Renal pelvis (tissue), 12 donors: ENCODE measurements at places on chromosomes 11 and 22. TPM values are rescaled to one million over a fixed set of nuclear protein-coding genes. Genes with fewer than 3 reads are reported as not detected.

DNA sequence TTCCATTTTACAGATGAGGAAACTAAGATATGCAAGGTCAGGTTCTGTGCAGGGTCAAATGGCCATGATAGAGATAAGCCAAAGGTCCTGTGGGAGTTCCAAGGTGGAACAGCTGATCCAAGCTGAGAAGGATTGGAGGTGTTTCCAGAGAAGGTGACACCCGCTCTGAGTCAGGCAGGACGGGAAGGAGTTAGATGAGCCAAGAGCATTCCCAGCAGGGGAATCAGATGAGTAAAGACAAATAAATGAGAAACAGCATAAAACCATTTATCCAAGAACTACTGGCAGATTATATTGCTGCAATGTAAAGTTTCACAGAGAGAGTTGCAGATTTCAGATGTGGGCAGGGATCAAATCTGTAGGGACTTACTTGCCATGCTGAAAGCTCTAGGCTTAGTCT, 18.9 kb upstream of the HEPHL1 start:
- DNase-seq = no peak

The KIF18A gene
- polyA plus RNA-seq = 10.3 TPM

GRCh38 chr22:30038219-30038618, 42.0 kb upstream of the HORMAD2 start:
- DNase-seq = no peak

The SMTN gene
- 42.3 TPM for polyA plus RNA-seq

- no peak for DNase-seq
These were observed 69.0 kb downstream of the EFCAB6 start for GRCh38 chr22:43743131-43743530.

- no peak for DNase-seq
These were observed 7.1 kb upstream of the FLI1 start for GRCh38 chr11:128686745-128687177.

DNA sequence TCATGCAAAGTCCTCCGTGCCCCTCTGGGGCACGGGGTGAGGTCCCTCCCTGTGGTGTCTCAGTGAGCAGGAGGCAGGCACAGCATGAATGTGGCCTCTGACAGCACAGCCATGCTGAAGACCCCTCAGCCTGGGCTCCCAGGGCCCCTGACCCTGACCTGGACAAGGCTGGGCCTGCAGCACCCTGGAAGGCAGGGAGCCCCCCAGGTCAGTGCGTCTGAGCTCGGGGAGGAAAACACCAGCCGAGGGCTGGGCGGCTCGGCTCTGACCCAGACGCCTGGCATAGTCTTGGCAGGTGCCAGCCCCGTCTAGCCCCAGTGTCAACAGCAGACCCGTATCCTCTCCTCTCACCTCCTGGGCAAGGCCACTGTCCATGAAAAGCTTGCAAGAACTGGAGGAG, 1276.6 kb downstream of the BRD1 start:
- no peak for DNase-seq

The CARD16 gene
- polyA plus RNA-seq = 2.2 TPM

The PHOX2A gene
- not detected for polyA plus RNA-seq

- no peak for DNase-seq
These were observed 57.5 kb downstream of the PTPRJ start for GRCh38 chr11:48037709-48038468.

DNA sequence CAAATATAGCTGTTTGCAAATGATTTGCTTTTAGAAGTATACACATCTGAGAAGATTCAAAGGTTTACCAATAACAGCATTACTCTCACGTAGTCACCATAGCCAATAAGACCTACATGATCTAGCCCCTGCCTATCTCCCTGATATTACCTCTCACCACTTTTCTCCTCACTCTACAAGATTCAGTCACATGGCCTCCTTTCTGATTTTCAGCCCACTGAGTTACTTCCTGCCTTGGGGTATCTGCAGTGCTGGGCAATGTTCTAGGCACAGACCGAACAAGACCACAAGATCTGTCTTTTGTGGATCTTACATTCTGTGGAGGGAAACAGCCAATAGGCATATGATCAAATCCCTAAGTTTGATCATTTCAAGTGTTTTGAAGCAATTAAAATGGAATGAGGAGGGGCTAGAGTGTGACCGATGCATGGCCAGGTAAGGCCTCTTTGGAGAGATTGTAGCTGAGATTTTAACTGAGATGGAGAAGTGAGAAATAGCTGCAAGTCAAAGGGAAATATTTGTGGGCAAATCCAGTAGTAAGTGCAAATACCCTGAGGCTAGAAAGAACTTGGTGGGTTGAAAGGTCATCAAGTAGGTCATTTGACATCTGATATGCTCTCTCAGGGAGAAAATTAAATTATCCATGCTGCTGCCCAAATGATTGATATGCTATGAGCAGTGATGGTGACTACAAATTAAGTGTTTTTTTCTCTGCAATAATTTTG, 43.1 kb downstream of the ARL14EP start:
- DNase-seq = no peak

The FOSL1 gene
- not detected for polyA plus RNA-seq

The NXPE1 gene
- 0.04 TPM for polyA plus RNA-seq

- DNase-seq = no peak
These were observed 15.6 kb upstream of the UCP3 start for GRCh38 chr11:74024261-74025029.

DNA sequence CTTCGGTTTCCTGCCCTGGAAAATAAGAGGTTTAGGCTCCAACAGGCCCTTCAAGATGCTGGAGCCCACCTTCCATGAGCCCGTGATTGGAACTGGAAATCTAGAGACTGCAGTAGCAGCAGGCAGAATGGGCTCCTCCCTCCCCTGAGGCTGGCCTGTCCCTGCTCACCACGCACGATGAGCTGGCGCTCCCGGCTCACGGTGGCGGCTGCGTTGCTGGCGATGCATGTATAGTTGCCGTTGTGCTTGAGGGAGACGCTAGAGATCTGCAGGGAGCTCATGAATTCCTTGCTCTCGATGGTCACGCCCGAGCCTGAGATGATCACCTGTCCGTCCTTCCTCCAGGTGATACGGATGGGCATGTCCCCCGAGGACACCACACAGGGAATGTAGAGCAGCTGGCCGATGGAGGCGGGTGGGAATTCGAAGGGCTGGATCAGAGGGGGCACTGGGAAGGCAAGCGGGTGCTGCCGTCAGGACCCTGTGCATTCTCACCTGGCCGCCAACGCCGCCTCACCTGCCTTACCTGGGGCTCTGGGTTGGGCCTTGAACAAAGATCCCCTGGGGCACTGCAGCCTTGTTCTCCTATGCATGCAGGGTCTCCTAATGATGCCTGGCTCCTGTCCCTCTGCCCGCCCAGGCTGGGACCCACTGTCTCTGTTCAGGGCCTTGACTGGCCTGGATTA, 177.8 kb downstream of the CEP164 start:
- no peak for DNase-seq

DNA sequence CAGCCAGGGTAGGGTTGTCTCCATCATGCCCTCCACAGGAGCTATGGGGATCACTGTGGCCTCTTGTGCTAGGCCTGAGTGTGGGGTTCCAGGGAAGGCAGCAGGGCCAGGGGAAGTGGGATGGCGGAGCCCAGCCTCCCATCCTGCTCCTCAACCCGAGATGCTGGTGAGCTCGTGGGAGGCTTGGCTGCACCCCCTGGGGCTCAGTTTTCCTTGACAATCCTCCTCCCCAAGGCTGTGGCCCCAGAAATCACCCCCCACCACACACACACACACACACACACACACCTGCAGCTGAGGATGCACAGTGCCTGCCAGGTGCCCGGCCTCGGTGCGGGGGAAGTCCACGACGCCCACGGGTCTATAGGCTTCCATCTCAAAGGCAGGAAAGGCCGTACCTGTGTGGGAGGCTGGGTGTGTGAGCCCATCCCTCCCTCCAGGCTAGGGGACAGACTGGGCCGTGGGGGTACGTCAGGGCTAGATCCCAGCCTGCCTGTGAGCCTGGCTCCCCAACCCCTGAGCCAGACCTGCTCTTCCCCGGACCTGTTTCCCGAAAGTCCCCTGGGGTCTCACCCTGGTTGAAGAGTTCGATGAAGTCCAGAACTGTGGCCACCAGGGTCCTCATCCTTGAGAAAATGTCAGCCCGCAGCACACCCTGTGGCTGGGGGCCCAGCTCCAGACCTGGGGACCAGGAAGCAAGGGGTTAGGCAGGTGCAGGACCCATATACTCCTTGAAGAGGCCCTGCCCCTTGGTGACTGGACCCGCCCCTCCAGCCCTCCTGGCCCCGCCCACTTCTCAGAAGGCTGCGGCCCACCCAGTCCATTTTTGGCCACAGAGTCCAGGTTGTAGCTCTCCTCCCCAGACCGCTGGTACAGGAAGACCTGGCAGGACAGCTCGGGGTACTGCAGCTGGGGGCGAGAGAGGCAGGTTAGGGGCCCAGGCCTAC, 5.2 kb upstream of the TBX10 start:
- no peak for DNase-seq

GRCh38 chr11:7525424-7525823, 11.6 kb downstream of the PPFIBP2 start:
- no peak for DNase-seq

The BCO2 gene
- polyA plus RNA-seq = 7.0 TPM

GRCh38 chr11:100706179-100706578, 19.1 kb downstream of the ARHGAP42 start:
- no peak for DNase-seq

- no peak for DNase-seq
These were observed 189.2 kb downstream of the CSNK2A3 start for GRCh38 chr11:11163669-11164333.

The KDELR3 gene
- 8.5 TPM for polyA plus RNA-seq

- DNase-seq = no peak
These were observed 12.7 kb downstream of the MYO18B start for GRCh38 chr22:25754527-25755202.

- DNase-seq = no peak
These were observed 191.8 kb downstream of the BLID start for GRCh38 chr11:121924191-121924590.

- DNase-seq = no peak
These were observed 29.6 kb downstream of the CAT start for GRCh38 chr11:34468209-34468841.

The C22orf42 gene
- polyA plus RNA-seq = not detected

GRCh38 chr22:47375621-47376321, 613.3 kb downstream of the TBC1D22A start:
- no peak for DNase-seq

DNA sequence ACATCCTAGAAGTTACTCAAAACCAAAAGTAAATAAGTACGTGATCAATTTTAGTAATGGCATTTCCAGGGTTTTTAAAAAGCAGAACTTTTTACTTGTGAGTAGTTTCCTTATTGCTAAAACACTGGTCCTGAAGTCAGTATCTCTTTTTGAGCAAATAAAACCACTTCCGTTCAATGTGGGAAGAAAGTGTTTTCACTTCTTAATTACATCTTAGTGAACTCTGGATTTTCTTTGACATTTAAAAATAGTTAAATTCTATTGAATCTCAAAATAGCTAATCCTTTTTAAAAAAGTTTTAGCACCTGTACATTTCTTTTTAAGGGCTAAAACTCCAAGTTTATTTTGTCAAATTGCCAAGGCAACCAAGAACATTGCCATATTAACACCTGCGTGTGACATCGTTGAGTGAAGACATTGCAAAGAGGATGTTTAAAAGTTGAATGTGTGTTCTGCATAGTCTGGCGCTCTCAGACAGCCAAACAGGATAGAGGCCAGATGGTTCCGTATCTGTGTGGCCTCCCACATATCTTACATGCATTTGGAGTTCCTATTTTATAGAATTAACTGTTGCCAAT, 17.2 kb upstream of the OR5B21 start:
- DNase-seq = no peak

The IGSF22 gene
- polyA plus RNA-seq = 3.1 TPM

The HBG2 gene
- 2,022 TPM for polyA plus RNA-seq

The RIBC2 gene
- 7.0 TPM for polyA plus RNA-seq

The UQCC3 gene
- polyA plus RNA-seq = 10.4 TPM

The DLG2 gene
- 16.6 TPM for polyA plus RNA-seq

DNA sequence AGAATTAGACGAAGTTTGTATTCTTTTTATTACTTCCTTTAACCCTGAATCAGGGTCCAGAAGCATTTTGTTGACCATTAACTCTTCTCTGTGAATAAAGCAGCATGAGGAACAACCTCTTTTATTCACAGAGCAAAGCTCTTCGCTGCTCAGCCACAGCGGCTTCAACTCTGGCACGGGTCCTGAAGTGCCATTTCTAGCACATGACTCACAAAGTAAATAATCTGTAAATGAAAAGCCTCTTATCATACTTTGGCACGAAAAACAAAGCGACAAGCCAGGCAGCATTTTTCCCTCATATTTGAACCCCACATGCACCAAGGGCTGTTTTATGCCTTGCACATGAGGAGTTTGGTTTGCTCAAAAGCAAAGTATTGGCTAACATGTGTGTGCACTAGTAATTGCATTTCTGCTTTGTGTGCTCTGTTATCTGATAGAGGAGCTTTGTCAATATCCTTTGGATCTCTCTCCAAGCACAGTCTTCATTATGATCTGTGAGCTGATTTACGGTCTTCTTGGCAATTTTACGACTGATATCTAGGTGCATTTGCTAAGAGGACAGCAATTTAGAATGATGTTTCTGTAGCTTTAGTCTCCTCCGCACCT, 33.0 kb upstream of the APOBEC3A start:
- DNase-seq = peak; percentile 64

The HORMAD2 gene
- not detected for polyA plus RNA-seq

- DNase-seq = no peak
These were observed 6.2 kb upstream of the LRFN4 start for GRCh38 chr11:66850588-66851238.

The CCDC81 gene
- polyA plus RNA-seq = 0.85 TPM

The MSANTD2 gene
- polyA plus RNA-seq = 38.9 TPM

GRCh38 chr11:134349109-134349801, 17.5 kb downstream of the GLB1L2 start:
- no peak for DNase-seq

DNA sequence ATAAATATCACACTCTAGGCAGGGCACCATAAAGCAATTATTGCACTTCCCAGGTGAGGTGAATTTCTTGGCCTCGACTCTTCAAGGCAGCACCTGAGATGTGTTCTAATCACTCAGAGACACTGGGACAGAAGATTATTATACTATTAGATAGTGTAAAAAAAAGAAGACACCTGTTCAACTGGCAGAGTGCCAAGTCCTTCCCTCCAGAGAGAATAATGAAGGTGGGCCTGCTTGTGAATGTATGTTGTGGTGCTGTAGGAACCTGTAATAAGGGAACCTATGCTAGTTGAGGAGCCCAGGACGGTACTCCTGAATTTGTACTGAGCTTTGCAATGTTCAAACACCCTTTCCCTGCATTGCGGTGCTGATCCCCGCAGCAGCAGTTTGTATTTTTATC, 107.5 kb downstream of the NXPE2 start:
- no peak for DNase-seq

- DNase-seq = no peak
These were observed 12.1 kb downstream of the ELF5 start for GRCh38 chr11:34501500-34501899.
